ENCODE measurements at places on chromosomes 11 and 22.

- no peaks in the 10 kb centered on the region for H3K4me1 ChIP-seq
- no peak overlapping the region for H3K27ac ChIP-seq
- no peak for DNase-seq
Observed at GRCh38 chr11:131397675-131398074, 27.3 kb downstream of the NTM start.

DNA sequence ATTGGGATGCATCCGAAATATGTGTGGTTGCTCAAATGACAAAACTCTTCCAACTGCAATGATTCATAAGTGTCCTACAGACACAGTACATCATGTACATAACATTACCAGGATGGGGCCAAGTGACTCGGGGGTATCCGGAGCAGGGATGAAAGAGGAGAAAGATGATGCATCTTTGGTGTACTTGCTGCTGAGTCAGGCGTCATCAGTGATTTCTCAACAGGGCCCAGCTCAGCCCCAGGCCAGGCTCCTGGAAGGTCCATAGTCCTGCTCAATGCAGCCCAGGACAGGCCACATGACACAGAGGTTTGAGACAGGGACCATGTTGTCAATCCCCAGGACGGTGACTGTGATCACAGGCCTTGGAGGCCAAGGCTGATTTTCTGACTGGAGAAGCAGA, 59.3 kb downstream of the GGTLC2 start:
- no peak overlapping the region for H3K27ac ChIP-seq
- H3K36me3 ChIP-seq, result no peaks in the 10 kb centered on the region
- no peak for DNase-seq
- no peaks in the 10 kb centered on the region for H3K27me3 ChIP-seq

GRCh38 chr11:65814131-65814985, 19.4 kb upstream of the SNX32 start:
- no peak overlapping the region for H3K4me3 ChIP-seq
- H3K36me3 ChIP-seq, result no peaks in the 10 kb centered on the region
- H3K27ac ChIP-seq, result no peak overlapping the region
- DNase-seq, result no peak
- no peaks in the 10 kb centered on the region for H3K27me3 ChIP-seq

GRCh38 chr11:74949753-74950137, 679 bp downstream of the SPCS2 start:
- no peak for DNase-seq
- peak overlapping the region; percentile 91 for H3K27ac ChIP-seq
- peaks cover 22% of the 10 kb centered on the region for H3K4me1 ChIP-seq
- peak overlapping the region; percentile 89 for H3K4me3 ChIP-seq
- no peaks in the 10 kb centered on the region for H3K27me3 ChIP-seq

GRCh38 chr11:131866535-131867400, 496.4 kb downstream of the NTM start:
- no peaks in the 10 kb centered on the region for H3K4me1 ChIP-seq
- no peaks in the 10 kb centered on the region for H3K36me3 ChIP-seq
- H3K27ac ChIP-seq, result no peak overlapping the region
- H3K4me3 ChIP-seq, result no peak overlapping the region
- no peak for DNase-seq

DNA sequence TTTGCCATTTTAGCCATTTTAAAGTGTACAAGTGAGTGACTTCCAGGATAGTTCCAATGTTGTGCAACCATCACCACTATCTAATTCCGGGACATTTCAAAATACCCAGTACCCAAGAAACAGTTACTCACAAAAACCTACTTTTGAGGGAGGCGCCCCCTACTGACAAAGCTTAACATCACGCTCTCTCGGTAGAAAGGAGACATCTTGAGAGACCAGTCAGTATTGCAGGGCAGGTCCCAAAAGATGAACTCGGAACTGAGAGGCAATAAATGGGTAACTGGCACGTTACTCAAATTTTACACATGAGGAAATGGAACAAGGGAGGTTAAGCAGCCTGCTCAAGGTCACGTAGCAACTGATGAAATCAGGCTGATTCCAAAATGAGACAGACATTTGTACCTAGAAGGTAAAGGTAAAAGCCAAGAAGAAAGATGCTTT, 50.0 kb upstream of the POU2AF1 start:
- no peaks in the 10 kb centered on the region for H3K36me3 ChIP-seq
- no peaks in the 10 kb centered on the region for H3K4me1 ChIP-seq
- DNase-seq, result no peak
- no peak overlapping the region for H3K4me3 ChIP-seq

- DNase-seq, result peak; percentile 44
- no peaks in the 10 kb centered on the region for H3K27me3 ChIP-seq
- peaks cover 44% of the 10 kb centered on the region for H3K4me1 ChIP-seq
- H3K36me3 ChIP-seq, result no peaks in the 10 kb centered on the region
- H3K4me3 ChIP-seq, result peak overlapping the region; percentile 53
Observed at GRCh38 chr11:59556115-59556916, 45.0 kb downstream of the OR4D9 start.

DNA sequence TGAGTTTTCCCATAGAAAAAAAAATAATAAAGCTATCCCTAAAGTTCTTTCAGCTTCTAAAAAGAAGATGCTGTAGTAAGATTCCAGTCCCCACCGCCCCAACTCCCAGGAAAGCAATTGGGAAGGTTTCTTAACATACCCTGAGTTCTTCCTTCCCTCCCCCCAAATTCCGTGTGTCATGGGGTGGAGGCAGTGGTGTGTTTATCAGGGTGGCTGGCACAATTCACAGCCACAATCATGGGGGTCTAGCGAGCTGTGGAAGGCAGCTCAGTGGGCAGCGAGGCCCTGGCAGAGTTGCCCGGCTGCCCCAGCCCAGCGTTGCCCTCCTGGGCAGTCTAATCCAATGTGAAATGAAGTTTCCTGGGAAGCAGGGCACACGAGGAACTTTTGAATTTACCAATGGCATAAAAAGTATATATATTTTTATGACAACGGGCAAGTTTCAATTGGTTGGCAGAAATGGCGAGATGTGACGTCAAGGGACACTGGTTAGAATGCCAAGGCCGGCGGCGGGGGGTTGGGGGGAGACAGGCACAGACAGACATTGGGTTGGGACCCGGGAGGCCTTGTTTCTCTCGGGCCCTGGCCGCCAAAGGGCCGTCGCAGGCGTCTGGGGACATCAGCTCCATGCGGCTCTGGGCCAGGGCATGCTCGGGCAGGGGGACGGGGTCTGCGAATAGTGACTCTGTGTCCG, 80.7 kb upstream of the PPARA start:
- peak overlapping the region; percentile 42 for H3K4me3 ChIP-seq
- H3K27me3 ChIP-seq, result no peaks in the 10 kb centered on the region
- H3K27ac ChIP-seq, result no peak overlapping the region
- peaks cover 17% of the 10 kb centered on the region for H3K4me1 ChIP-seq
- H3K36me3 ChIP-seq, result no peaks in the 10 kb centered on the region

DNA sequence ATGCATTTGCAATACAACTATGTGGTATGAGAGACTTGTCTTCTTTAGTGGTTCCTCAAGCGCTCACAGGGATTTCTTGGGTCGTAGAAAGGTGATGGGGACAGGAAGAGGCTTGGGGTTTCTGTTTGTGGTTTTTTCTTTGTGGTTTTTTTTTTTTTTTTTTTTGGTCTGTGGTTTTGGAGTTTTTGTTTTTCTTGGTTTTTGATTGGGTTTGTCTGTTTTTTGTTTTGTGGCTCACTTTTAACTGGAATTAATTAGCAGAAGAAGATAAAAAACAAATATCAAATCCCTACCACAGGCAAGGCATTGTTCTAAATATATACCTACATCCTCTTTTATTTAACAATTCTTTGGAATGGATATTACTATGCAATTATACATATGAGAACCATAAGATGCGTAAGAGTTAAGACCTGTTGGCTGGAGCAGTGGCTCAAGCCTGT, 5.5 kb downstream of the TTC28 start:
- H3K27ac ChIP-seq, result no peak overlapping the region
- no peaks in the 10 kb centered on the region for H3K36me3 ChIP-seq
- H3K4me3 ChIP-seq, result no peak overlapping the region
- H3K27me3 ChIP-seq, result peaks cover 53% of the 10 kb centered on the region
- H3K4me1 ChIP-seq, result peaks cover 31% of the 10 kb centered on the region
- DNase-seq, result peak; percentile 64

DNA sequence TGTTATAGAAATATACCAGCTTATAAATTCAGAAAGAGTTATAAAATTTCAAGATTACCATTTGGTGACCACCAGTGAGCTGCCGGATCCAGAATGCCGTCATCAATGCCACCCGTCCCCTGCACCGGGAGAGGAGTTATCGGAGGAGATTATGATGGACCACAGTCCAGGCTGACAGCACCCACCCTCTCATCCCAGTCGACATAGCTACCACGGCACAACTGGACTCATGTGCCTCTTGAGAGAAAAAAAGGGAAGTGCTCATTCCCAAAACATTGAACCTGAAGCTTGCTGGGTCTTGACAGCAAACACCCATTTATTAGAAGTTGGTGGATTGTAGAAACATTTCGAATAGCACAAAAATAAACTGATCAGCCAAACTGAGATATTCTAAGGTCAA, 1331.5 kb downstream of the TBC1D22A start:
- H3K4me1 ChIP-seq, result peaks cover 27% of the 10 kb centered on the region
- no peak overlapping the region for H3K4me3 ChIP-seq
- no peak for DNase-seq
- H3K27ac ChIP-seq, result no peak overlapping the region

GRCh38 chr11:10480026-10480425, 25.0 kb downstream of the AMPD3 start:
- no peaks in the 10 kb centered on the region for H3K4me1 ChIP-seq
- H3K27me3 ChIP-seq, result no peaks in the 10 kb centered on the region
- H3K36me3 ChIP-seq, result peaks cover 18% of the 10 kb centered on the region
- H3K4me3 ChIP-seq, result no peak overlapping the region
- DNase-seq, result no peak

DNA sequence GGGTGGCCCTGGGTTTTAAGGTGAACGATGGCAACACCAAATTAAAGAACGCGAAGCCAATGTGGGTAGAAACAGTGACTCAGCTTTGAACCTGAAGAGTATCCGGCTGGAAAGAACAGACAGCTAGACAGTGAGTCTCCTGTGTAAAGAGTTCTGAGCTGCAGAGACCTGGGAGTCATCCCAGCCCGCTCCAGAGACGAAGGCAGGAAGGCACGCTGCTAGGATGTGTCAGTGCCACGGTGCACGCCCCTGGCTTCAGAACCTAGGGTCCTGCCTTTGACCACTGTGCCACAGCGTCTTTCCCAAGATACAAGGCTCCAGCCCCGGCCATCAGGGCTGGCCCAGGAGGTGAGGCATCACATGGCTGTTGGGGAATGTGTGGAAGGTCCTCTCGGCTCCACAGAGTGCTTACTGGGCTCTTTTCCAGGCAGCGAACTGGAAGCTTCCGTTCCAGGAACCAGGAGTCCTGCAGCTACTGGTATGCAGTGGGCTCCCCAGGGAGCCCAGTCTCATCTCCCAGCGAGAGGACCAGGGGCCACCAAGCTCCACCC, 29.9 kb downstream of the LRFN4 start:
- no peak overlapping the region for H3K27ac ChIP-seq
- no peaks in the 10 kb centered on the region for H3K4me1 ChIP-seq
- no peaks in the 10 kb centered on the region for H3K27me3 ChIP-seq
- H3K4me3 ChIP-seq, result no peak overlapping the region

DNA sequence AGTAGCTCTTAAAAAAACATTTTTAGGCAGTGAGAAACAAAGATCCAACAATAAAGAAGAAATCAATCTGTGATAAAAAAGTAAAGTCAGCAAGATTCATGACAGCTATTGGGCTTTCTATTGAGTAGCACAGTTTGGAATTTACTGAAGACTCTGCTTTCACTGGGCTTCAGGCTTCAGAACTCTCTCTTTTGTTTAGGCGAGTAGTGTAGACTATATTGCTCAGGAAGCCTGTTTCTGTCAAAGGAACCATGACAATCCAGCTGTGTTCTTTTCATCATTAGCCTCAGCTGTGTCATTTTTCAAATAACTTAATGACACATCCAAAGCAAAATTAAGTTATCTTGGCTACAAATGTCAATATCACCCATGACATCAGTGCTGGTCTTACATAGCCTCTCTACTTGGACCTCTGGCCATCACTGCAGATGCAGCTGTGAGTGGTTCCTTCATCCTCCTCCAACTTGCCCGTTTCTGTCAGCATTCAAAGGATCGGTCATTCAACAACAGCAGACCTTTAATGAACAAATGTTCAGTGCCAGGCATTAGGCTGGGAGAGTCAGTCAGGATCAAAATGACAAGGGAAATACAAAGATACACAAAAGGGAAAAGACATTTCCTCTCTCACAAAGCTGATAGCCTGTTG, 332.8 kb upstream of the MTNR1B start:
- no peak overlapping the region for H3K4me3 ChIP-seq
- H3K4me1 ChIP-seq, result no peaks in the 10 kb centered on the region
- no peak overlapping the region for H3K27ac ChIP-seq
- no peak for DNase-seq
- no peaks in the 10 kb centered on the region for H3K36me3 ChIP-seq

All from CD8-positive, alpha-beta memory T cell (primary cell).